Progenitor cell of endocrine pancreas (in vitro differentiated cells): ENCODE measurements at places on chromosomes 5 and 9. TPM values are rescaled to one million over a fixed set of nuclear protein-coding genes. Genes with fewer than 3 reads are reported as not detected.

DNA sequence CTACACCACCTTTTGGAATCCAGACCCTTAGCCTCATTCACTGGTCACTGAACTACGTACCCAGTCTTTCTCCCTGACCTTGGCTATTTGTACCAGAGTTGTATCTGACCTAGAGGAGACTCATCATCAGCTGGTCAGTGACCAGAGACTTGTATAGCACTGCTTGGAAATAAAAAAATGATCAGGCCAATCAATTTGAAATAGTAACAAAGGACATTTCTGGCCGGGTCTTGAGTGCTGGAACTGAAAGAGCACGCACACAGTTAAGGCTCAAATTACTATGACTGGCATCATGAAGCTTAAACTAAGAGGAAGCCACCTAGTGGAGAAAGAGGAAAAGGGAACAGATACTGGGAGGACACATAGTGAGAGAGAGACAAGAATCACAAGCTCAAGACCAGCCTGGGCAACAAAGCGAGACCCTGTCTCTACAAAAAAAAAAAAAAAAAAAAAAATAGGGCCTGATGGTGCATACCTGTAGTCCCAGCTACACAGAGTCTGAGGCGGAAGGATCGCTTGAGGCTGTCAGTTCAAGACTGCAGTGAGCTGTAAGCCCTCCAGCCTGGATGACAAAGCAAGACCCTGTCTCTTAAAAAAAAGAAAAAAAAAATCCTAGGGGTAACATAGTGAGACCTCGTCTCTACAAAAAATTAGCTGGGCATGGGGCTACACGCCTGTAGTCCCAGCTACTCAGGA is 12.8 kb upstream of the SRP19 start:
- no peak for DNase-seq

Gene CYLC2
- total RNA-seq, result not detected in 2 replicates

GRCh38 chr9:96245399-96245798 is 56.6 kb downstream of the HSD17B3 start:
- no peak for DNase-seq

GRCh38 chr5:93461756-93462155 is 119.3 kb downstream of the NR2F1-AS1 start:
- no peak for DNase-seq

Gene GRIA1
- total RNA-seq, result 0.13 TPM in 1 of 2 replicates, not detected in the other

GRCh38 chr5:113846941-113847340 is 333.4 kb downstream of the YTHDC2 start:
- no peak for DNase-seq

- DNase-seq, result no peak
These were observed 17.5 kb upstream of the TMEFF1 start for GRCh38 chr9:100455470-100455869.

GRCh38 chr5:80216753-80217596 is 38.9 kb downstream of the SERINC5 start:
- no peak for DNase-seq

DNA sequence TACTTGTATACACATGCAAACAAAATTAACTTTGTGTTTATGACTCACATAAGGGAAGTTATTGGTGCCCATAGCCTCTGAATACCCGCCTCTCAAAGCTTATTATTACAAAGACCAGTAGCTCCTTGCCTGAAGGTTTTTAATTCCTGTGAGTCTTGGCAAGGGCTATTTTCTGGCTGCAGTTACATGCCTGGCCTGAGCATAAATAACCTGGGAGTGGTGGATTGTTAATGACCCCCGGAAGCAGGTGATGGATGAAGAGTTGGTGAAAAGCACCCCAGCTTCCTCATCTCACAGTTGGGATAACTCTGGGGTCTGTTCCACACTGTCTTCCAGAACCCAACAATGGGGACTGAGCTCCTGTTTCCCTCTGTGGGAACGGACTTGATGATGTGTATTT is 594.5 kb downstream of the PDE4D start:
- no peak for DNase-seq

- no peak for DNase-seq
These were observed 9.4 kb upstream of the BTF3 start for GRCh38 chr5:73488806-73489205.

DNA sequence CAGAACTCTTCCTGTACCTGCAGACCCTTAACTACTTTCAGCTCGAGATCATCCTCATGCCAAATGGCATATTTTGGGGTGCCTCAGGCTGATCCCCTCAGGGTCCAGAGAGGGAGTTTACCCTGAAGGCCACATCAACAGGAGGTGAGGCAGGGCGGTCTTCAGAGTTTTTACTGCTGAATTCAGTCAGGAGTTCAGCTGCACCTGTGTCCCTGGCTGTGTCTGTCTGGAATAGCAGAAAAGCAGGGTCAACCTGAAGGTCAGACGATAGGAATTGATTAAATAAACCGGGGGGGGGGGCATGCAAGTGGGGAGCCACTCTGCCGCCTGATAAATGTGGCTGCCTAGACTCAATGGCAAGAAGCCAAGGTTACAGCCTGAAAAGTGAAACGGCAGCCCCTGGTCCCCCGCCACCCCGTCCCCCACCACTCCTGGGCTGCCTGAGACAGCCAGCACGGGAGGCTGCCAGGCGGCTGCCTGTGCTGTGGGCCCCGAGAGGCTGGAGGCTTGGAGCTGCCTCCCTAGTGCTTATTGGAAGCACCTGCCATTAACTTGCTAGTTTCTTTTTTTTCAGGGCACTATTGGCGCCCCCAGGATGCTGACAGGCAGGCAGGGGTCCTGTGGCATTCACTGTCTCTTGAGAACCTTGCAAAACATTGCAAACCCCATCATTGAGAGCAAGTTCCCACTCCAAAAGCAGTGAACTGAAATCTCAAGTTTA is 182.7 kb upstream of the PPP1R26 start:
- no peak for DNase-seq

Gene PTBP3
- total RNA-seq, result 67.1 and 72.8 TPM in 2 replicates

- DNase-seq, result no peak
These were observed 5.4 kb upstream of the PRR7 start for GRCh38 chr5:177440990-177441780.

- DNase-seq, result no peak
These were observed 2.0 kb downstream of the CLK4 start for GRCh38 chr5:178624631-178625546.
